ENCODE measurements at places on chromosomes 2 and 18.

DNA sequence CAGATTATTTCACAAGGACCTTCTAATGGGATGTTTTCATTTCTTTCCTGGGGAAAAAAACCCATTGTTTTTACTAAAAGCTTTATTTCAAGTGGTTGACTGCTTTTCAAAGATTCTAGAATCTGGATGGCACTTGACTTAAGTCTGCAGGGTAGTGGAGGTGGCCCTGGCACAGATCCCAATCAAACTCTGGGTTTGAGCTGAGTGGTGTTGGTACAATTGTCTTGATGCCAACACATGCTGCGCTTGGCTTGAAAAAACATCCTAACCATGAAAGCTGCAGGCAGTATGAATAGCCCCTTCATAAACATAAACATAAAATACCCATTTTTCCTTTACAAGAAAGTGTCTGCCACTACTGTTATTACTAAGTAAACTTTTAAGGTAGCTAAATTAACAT is 3.6 kb downstream of the PAPOLG start:
- DNase-seq, result no peak

DNA sequence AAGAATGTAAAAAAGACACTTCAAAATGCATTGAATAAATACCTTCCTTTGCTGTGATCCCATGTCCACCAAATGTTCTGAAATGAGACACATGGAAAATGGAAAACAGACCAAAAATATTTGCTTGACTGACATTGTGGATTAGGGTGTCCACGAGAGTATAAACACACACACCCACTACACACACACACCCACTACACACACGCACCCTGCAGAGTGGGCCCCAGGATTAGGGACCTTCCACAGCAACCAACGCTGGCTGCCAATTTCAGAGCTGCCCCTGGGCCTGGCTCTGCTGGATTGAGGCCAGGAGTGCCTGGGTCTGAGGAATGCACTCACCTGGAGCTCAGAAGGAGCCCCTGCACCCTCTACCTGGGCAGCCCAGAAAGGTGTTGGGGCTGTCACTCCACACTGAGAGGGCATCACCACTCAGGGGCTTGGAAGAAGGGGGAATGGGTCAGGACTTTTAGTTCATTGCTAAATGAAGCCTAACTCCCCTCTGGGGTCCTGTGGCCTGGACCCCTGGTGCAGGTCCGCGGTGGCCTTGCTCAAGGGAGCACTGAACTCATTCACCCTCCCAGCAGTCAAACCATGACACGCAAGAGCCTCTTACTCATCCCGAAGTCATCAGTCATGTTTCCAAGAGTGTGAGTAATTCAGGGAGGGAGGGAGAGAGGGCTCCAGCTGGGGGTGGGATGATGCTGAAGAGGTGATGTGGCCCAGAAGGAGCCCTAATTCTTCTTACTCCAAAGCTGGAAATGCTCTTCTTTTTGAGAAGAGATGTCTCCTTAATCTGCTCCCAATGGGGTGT is 50.2 kb upstream of the PLB1 start:
- DNase-seq, result no peak

GRCh38 chr2:217430916-217431576 is 571.2 kb upstream of the TNP1 start:
- DNase-seq, result no peak

GRCh38 chr2:56505885-56506284 is 322.1 kb downstream of the CCDC85A start:
- no peak for DNase-seq

- DNase-seq, result no peak
Measured at GRCh38 chr18:21463718-21464117, 136.8 kb downstream of the ESCO1 start.

DNA sequence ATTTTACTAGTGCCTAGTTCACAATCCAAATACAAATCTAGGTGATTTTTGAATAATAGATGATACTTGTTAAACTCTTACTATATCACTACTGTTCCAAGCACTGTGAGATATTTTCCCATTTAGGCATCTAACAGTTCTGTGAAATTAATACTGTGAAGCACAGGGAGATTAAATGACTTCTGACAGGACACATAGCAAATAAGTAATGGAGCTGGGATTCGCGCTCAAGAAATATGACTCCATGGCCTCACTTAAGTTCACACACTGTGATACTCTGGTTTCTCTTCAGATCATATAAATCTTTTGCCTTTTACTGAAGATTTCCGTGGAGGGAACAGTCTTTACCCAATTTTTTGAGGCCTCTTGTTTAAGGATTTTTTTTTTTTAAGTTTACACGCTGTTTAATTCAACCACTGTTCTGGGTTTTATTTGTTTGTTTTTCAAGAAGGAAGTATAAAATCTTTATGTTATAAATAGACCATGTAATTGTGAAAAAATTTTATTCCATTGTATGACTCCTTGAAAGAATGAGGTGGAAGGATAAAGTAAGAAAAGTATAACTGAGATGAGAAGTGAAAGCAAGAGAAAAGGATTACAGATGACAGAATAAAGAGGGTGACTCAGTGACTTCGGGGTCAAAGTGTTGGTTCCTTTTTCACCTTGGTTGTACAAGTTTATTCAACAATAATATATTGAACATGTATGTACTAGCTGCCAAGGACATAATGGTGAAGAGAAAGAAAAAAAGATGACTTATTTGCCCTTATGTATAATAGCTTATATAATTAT is 30.2 kb downstream of the RBM45 start:
- no peak for DNase-seq

GRCh38 chr2:105866216-105867185 is 121.8 kb downstream of the NCK2 start:
- no peak for DNase-seq

GRCh38 chr2:222819722-222820333 is 41.0 kb upstream of the ACSL3 start:
- DNase-seq, result no peak

DNA sequence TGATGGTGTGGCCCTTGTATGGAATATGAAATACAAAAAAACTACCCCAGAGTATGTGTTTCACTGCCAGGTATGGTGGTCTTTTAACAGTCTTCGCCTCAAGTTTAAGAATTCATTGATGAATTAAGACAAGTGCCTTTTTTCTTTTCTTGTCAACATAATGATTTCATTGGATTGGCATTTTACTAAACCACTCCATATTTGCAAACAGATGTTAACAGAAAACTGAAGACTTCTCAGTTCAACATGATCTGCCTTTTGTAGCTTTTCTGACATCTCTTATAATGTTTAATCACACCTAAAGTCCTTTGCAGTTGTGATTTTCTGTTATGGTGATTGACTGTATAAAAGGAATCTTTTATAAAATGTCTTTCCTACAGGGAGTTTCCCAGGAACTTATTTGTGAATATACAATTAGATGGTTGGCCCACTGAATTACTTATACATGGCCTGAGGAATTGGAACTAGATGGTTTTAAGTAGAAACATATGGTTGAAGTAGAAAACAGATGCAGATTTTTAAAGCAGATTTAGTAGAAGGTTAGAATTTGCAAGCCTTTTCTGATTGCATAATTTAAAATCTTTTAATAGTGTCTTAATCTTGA is 39.7 kb downstream of the DYNC1I2 start:
- DNase-seq, result no peak

- no peak for DNase-seq
Measured at GRCh38 chr18:35868915-35869314, 103.6 kb upstream of the RMP24 start.

- DNase-seq, result no peak
Measured at GRCh38 chr18:31105733-31106132, 3.5 kb upstream of the DSC2 start.

DNA sequence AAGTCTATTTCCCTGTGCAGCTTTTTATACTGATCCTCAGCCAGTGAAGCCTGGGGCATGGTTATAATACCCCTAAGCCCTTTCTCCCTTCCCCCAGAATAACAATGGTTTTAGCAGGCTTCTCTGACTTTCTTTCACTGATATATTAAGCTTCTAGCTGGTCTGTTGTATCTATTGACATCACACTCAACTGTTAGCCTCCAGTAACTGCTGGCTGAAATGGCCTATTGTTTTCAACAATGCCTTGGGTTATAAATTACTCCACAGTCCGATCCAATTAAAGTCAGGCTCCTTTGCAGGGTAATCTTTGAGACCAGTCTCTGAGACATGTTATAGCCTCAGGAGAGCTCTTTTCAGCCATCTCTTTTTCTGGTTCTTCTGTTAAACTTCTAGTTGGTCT is 2.9 kb upstream of the SLC9A4 start:
- DNase-seq, result no peak

- DNase-seq, result no peak
Measured at GRCh38 chr2:43675646-43676321, 445 bp downstream of the C1GALT1C1L start.

GRCh38 chr2:162297925-162298552 is 20.4 kb downstream of the IFIH1 start:
- no peak for DNase-seq

GRCh38 chr2:224042191-224042696 is 3.2 kb upstream of the SERPINE2 start:
- DNase-seq, result no peak

DNA sequence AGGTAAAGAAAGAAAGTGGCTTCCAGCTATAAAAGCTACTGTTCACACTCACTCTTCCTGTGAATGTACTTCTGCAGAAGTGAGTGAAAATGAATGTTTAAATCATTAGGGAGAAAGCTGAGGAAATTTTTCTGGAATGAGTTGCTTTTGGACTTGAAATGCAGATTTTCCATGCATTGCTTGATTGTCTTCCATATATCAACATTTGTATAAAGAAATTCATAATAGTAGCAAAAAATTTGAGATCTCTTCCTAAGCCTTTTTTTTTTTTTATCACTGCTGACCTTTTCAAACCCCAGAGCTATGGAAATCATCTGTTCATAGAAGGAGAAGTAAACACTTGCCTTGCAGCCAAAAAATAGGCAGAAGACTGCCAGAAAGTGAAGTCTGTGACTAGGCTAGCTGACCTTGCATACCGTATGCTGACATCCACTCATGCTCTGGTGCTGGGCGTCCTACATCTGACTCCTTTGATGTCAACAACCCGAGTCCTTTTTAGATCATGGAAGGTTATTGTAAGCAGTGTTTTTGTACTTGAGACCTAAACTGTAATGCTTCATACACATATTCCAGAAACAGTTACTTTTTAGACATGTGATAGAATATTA is 154.5 kb upstream of the RASGRP3 start:
- DNase-seq, result no peak

DNA sequence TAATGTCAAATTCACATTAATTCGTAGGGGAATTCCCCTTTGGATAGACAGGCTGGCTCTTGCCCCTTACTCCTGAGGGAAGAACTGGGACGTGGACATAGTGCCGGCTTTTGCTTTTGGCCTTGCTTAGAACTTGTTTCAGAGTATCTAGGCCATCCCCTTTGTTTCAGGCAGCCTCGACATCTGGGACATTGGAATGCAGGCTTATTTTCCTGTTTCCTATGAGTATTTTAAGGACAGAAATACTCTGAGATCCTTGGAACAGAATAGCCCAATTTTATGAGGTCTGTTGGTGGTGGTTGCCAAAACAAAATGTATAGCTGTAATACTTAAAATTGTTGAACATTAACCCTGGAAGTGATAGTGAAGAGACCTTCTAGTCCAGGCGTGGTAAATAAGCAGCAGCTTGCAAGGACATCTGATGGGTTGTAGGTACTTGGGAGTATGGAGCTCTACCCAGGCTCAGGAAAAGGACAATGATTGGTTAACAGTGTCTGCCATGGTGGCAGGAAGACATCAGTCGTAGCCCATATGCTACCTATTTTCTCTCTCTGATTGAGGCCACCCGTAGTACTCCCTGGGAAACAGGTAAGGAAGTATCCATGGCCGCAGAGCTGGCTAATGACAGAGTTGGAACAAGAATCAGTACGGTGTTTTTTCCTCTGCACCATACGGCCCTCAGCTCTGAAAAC is 112.4 kb downstream of the CDK15 start:
- no peak for DNase-seq

DNA sequence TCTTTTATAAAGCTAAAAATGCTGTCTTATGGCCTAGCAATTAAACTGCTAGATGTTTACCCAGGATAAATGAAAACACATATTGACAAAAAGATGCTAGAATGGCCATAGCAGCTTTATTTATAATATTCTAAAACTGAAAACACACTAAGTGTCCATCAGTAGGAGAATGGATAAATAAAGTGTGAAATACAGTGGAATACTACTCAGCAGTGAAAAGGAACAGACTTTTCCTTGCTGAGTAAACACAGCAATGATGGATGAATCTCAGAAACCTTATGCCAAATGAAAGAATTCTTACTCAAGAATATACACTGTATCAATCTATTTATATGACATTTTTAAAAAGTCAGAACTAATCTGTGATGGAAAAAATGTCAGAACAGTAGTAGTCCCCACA is 33.2 kb downstream of the DDX1 start:
- DNase-seq, result no peak

GRCh38 chr18:57856557-57857280 is 53.6 kb upstream of the ATP8B1 start:
- DNase-seq, result no peak

DNA sequence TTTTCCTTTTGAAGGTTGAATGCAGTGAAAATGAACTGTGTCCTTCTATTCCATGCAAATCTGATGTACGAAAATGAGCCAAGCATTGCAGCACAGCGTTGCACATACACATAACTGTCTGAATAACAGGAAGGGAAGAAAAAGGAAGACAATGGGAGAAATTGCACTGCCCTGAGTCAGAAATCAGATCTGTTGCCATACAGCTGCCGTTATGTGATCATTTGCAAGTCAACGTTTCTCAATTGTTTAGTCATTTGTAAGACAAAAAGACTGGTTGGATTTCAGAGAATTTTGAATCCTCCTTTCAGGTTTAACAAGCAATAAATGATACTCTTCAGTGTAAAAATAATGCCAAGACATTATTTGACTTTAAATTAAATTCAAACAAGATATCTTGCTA is 284.1 kb downstream of the DSEL start:
- DNase-seq, result no peak

DNA sequence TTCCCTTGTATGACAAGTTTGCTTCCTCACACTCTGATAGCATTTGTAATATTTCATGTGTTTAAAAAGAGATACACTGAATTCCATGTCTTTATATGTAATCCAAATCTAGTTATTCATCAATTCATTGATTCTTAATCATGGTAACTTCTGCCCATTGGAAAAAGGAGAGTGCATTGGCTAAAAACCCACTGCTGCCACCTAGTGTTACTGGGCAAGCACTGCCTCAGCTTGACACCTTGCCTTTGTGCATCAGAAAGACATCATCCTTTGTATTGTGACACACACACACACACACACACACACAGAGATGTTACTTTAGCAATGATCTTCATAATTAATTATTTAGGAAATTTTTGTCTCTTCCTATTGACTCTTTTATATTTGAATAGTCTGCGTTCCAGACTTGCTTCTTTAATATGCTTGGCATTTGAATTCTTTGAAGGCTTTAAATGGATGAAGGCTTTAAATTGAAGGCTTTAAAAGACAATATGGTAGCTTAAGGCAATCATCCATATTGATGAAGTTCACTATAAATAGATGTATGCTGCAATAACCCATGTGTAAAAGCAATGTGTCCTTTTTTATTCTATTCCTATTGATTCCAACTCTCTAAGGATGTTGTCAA is 414.2 kb upstream of the CHST9 start:
- no peak for DNase-seq

DNA sequence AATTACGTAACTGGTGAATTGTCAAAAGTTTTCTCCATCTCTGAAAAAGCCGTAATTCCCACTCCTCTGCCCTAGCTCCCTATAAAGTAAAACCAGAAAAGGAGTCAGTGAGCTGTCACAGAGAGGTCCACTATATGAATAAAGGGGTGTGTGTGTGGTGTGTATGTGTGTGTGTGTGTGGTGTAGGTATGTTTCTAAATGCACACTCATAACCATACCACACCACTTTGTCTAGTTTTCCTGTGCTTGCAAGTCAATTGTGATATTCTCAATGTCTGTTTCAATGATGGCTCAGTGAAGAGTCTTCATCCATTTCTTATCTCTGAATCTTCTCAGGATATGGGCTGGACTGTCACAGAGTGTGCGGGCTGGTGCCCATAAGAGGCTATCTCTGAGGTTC is 54.8 kb upstream of the CCDC68 start:
- no peak for DNase-seq
